ENCODE measurements at places on chromosomes 7 and 10. TPM values are rescaled to one million over a fixed set of nuclear protein-coding genes. Genes with fewer than 3 reads are reported as not detected.
A peak's percentile ranks its signal among the peaks of the same experiment; 100 is the strongest.

The FAM25A gene
- not detected for total RNA-seq

The SEMA3D gene
- 1.6 TPM for total RNA-seq

- no peak for DNase-seq
These were observed 5.8 kb downstream of the SYNPO2L start for GRCh38 chr10:73649876-73650536.

The PLAC9 gene
- 45.2 TPM for total RNA-seq

The SLIT1 gene
- total RNA-seq, result 0.08 TPM

The NSMCE4A gene
- 26.6 TPM for total RNA-seq

DNA sequence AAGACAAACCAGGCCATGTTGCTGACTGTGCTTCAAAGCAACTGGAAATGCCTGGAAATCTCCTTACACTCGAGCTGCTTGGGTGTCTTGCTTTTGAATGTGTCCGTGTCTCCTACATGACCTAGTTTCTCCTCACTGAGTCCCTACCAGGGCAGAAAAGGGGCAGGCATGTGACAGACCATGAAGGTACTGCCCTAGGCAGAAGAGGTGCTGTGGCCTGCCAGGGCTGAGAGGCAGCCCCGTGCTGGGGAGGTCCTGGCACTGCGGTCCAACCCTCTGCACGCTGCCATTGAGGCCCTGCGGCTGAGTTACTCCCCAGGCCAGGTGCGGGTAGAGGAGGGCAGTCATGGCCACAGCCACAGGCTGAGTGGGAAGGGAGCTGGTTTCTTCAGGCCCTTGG is 159.3 kb downstream of the LYZL1 start:
- DNase-seq, result no peak

The GPAM gene
- total RNA-seq, result 42.5 TPM

GRCh38 chr7:145692237-145692950 is 424.2 kb upstream of the CNTNAP2 start:
- DNase-seq, result peak; percentile 62

DNA sequence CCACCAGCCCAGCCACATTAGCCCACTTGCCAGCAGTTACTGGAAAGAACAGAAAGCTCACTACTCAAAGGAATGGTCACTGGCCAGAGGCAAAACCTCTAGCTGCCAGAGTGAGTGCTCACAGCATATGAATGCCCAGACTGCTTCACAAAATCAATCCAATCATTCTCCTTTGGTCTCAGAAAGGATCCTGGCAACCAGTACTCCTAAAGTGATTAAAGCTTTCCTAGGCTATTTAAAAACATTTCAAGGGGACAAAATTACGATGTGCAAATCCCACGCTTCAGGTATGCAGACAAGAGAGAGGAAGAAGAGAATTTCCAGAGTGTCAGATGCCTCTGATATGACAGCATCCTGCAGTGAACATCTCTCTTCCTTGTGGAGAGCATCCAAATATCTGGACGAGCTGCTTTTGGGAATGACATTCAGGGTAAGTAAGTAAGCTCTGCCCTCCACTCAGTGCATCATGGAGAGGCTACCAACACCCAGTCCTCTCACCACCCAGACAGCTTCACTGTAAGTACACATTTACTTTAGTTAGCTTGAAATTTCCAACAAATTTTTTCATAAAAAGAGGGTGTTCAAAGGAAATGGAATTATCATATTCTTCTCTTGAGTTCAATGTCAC is 25.1 kb downstream of the ICA1 start:
- DNase-seq, result no peak

DNA sequence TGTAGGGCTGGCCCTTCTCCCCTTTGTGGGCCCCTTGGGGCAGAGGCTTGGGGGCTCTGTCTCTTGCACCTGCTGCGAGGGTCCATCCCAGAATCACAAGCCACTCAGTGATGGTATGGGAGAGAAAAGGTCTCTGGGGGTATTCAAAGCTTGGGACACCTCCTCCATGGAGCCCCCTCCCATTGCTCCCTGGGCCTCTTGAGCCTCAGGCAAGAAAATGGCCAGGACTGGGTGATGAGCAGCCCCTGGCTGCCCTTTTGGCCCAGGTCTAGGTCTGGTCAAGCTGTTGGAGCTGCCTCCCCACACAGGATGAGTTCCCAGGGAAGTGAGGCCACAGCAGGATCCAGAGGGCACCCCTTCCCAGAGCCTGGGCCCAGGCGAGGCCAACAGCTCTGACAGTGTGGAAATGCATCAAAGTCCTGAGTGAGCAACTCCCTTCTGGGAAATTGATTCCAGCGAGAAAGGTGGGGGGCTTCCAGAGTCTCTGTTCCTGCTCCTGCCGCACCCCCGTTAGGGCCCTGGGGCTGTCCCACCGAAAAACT is 3.4 kb upstream of the MYL7 start:
- no peak for DNase-seq

The ZPBP gene
- not detected for total RNA-seq

GRCh38 chr10:86673827-86674581 is 5.7 kb downstream of the LDB3 start:
- no peak for DNase-seq

The AZGP1 gene
- 94.1 TPM for total RNA-seq

DNA sequence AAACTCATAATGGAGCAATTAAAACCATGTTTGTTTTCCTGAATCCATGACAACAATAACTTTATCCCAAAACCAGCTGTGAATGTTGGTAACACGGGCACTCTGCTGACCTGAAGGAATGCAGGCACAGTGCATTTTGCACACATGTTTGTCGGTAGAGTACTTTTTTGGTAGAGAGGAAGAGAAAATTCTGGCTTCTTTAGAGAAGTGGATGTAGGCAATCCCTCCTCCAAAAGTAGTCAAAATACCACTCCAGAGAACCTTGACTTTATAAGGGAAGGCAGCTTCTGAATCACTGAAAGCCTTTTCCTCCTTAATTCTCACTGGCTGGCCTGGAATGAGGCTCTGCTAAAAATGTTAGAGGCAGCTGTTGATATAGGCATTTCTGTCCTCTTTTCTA is 15.8 kb upstream of the ACTA2 start:
- no peak for DNase-seq

DNA sequence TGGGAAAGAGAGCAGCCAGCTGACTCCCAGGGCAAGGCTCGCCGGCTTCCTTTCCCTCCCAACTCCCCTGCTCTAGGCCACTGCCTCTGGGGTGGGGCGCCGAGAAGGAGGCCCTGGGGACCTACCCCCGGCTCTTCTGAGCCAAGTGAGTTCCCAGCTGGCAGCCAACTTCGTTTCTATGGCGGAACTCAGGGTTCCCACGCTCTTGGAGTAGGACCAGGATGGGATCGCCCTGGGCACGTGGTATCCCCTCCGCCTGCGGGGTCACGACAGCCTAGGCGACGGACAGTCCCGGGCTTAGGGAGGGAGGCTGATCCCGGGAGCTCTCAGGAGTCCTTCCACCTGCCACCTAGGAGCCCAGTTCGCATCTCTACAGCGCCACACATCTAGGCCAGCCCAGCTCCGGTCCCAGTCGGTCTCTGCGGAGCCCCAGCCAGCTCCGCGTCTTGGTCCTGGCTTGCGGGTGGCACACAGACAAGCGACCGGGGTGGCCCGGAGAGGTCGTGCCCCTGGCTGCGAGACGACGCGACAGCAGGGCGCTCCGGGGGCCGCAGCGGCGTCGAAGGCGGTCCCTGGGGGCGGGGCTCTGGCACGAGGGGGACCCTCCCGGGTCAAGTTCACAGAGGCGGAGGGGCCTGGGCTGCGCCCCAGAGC is 20.5 kb upstream of the GATA3 start:
- DNase-seq, result no peak

The CFAP69 gene
- 1.6 TPM for total RNA-seq

DNA sequence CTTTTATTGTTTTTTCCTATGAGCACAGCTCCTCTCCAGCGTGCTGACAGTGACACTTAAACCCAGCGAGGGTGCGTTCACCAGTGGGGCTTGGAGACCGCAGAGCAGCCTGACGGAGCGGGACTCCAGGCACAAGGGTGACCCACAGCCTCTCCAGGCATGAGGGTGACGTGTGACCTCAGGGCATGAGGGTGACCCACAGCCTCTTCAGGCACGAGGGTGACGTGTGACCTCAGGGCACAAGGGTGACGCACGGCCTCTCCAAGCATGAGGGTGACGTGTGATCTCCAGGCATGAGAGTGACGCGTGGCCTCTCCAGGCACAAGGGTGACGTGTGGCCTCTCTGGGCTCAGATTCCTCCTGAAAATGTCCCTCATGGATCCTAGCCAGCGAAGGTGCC is 164.3 kb upstream of the TCERG1L start:
- DNase-seq, result no peak

- DNase-seq, result no peak
These were observed 114.5 kb downstream of the HTR7 start for GRCh38 chr10:90743291-90743690.

DNA sequence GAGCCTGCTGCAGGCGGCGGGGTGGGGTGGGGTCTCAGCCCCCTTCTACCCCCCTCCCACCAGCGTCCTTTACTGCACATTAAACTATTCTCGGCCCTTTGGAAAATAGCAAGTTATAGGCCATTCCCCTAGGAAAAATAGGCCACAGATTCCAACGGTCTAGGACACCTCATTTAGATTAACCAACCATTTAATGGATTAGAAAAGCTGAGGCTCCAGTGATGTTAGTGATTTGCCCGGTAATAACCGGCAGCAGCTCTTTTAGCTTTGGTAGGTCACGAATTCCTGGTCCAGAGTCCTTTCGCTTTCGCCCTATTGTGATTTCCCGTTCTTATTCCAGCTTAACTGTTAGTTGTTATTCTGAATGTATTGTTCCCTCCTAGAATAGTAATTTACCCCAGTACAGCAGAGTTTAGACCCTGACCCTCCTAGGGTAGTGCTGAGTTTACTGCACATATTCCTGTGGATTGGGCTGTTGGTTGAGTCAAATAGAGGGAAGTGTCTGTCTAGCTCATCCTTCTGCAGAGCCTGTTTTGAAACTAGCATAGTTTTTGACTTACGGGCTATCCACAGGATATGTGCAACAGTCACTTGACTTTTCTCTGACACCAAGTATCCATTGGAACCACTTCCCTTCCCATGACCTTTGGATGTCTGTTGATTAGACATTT is 754 bp downstream of the GSTO1 start:
- DNase-seq, result no peak

- no peak for DNase-seq
These were observed 123.7 kb upstream of the EEPD1 start for GRCh38 chr7:36029311-36029710.

GRCh38 chr7:233249-234035 is 41.1 kb downstream of the FAM20C start:
- DNase-seq, result peak; percentile 81

DNA sequence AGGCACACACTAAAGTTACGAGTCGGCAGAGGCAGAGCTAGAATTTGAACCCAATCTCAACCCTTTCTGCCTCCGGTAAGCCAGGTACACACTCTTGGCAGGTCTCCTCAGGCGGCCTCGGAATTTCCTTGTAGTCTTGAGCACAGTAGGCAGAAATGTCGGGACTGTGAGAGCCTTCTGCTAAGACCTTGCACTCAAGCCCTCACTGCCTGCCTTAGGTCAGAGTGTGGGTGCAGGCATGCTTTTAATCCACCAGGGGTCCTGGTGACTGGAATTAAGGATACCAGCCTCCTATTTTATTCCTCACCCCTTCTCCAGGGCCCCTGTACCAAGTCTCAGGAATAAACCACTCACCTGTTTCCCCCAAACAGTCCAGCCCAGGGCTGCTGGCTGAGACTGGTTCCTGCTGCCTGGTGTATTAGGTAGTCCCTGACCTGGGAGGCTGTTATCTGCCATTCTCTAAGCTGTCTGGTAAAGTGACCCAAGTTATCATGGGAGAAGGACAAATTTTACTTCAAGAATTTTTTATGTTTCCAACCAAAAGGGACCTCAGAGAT is 855 bp downstream of the ATP6V1F start:
- no peak for DNase-seq

DNA sequence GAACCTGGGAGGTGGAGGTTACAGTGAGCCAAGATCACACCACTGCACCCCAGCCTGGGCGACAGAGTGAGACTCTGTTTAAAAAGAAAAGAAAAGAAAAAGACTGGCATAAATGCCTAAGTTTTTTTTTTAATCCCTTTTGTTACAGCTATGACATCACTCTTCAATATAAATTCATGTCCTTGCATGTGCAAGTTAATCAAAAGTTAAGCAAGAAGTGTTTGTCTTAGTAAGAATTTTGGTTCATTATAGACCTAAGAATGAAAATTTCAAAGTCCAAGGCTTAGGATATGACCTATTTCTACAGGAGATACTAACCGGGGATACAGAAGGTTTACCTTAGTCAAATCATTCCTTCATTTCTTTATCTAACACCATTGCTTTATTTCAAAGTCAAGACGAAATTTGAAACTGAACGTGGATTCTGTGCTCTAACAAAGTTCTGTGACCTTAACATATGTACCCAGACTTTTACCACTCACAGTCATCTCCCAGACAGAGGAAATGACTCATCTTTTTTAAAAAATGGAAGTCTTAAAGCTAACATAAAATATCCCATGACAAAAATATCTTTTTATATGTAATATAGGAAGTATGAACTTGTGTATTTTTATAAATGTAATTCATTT is 29.3 kb upstream of the ITGB8 start:
- no peak for DNase-seq

DNA sequence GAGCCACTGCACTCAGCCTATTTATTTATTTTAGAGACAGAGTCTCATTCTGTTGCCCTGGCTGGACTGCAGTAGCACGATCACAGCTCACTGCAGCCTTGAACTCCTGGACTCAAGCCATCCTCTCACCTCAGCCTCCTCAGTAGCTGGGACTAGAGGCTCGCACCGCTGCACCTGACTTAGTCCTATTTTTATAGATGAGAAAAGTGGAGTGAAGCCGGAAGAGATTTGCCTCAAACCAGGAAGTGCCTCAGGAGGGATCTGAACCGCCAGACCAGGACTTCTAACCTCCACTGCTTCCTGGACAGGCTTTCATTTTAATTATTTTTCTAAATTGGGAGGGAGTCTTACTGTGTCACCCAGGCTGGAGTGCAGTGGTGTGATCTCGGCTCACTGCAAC is 17.5 kb upstream of the CLIP2 start:
- no peak for DNase-seq

GRCh38 chr10:11116361-11116760 is 98.7 kb downstream of the CELF2 start:
- no peak for DNase-seq

The NEUROD6 gene
- not detected for total RNA-seq

DNA sequence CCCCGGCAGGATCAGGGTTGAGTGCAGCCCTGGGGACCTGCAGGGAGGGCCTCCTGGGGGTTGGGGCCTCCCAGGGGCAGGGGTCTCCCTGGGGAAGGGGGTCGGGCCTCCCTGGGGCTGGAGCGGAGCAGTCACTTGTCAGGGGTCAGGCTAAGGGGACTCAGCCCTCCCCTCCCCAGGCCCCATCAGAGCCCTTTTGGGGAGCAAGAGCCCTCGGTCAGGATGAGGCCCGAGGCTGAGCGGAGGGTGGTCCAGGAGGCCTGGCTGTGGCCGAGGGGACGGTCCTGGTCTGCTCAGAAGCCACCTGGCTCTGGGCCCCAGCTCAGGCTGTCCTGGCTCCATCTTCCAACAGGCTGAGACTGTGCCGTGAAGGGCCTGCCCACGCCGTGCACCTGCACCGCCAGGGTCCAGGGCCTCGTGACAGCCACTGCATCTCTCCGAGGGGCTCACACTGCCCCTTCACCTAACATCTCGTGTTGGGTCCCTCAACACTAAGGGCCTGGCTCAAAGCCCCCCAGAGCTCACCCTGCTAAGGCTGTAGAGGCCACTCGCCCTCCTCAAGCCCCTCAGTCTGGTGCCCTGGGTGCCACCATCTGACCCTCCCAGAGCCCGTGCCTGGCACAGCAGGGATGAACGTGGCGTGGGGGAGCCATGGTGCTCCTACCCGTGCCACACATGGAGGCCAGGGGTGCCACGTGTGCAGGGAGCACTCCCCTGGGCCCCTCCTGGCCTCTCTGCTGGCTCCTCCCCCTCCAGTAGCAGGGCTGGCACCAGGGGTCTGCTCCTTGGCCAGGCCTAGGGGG is 12.9 kb downstream of the BHLHA15 start:
- DNase-seq, result peak; percentile 45
